ENCODE measurements at places on chromosomes 16 and 17. TPM values are rescaled to one million over a fixed set of nuclear protein-coding genes. Genes with fewer than 3 reads are reported as not detected.

TMEM238L gene
- total RNA-seq, result not detected

ABCA9 gene
- 0.29 TPM for total RNA-seq

OR1A1 gene
- total RNA-seq, result not detected

GAST gene
- not detected for total RNA-seq

MYH2 gene
- not detected for total RNA-seq

DNA sequence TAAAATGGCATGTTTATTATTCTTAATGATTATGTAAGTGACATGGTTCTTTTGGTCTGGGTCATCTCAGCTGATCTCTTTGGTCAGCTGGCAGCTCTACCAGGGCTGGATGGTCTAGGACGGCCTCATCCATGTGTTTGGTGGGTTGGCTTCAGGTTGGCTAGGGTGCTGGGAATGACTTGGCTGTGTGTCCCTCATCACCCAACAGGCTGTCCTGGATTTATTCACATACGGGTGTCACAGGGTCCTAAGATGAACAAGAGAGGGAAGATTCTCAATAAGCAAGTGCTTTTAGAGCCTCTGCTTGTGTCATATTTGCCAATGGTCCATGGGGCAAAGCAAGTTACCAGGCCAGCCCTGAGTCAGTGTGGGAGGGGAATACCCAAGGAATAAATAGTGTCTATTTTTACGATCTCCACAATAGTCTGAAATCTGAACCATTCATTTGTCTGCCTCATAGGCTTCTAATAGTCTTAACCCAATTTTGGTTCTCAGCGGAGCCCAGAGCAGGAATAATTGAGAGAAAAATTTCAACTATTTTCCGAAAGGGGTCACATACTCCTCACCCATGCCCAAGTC, 157.5 kb downstream of the HS3ST2 start:
- DNase-seq, result no peak
- no peak overlapping the region for H3K4me3 ChIP-seq
- H3K4me1 ChIP-seq, result no peaks in the 10 kb centered on the region
- no peaks in the 10 kb centered on the region for H3K27me3 ChIP-seq
- H3K36me3 ChIP-seq, result no peaks in the 10 kb centered on the region
- no peak overlapping the region for H3K27ac ChIP-seq

- peak within 1 kb of the TSS; percentile 54 for H3K4me3 ChIP-seq
- H3K36me3 ChIP-seq, result peaks cover 4% of the 10 kb centered on the region
These were observed at the start of gene RABEP1 for GRCh38 chr17:5281814-5282641. RABEP1 (plus strand) TSS chr17:5282284; CDS start chr17:5282487, 203 bp downstream.

DNA sequence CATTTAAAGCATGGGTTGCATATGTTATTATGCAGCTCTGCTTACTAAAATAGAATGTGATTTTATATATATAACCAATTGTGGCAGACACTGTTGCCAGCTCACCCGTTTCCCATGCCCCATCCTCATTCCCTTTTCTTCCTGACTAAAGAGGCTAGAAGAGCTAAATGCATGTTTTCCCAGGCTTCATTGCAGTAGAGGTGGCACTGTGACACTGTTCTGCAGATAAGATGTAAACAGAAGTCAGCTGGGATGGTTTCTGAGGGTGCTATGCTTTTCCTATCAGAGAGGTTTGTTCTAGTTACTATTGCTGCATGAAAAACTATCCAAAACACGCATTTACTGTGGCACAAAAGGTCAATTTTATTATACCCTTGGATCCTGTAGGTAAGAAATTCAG, 5.7 kb upstream of the TOB1 start:
- no peaks in the 10 kb centered on the region for H3K36me3 ChIP-seq
- H3K4me3 ChIP-seq, result peak overlapping the region; percentile 10
- H3K27ac ChIP-seq, result no peak overlapping the region
- H3K4me1 ChIP-seq, result peaks cover 29% of the 10 kb centered on the region
- DNase-seq, result peak; percentile 25
- no peaks in the 10 kb centered on the region for H3K27me3 ChIP-seq

- H3K4me3 ChIP-seq, result no peak overlapping the region
- H3K4me1 ChIP-seq, result no peaks in the 10 kb centered on the region
- H3K27me3 ChIP-seq, result no peaks in the 10 kb centered on the region
- H3K36me3 ChIP-seq, result no peaks in the 10 kb centered on the region
- DNase-seq, result no peak
These were observed 486.4 kb upstream of the SOX9 start for GRCh38 chr17:71634376-71634775.

- DNase-seq, result no peak
- no peaks in the 10 kb centered on the region for H3K4me1 ChIP-seq
- H3K27me3 ChIP-seq, result no peaks in the 10 kb centered on the region
These were observed 56.5 kb downstream of the SNTB2 start for GRCh38 chr16:69243479-69243878.

DNA sequence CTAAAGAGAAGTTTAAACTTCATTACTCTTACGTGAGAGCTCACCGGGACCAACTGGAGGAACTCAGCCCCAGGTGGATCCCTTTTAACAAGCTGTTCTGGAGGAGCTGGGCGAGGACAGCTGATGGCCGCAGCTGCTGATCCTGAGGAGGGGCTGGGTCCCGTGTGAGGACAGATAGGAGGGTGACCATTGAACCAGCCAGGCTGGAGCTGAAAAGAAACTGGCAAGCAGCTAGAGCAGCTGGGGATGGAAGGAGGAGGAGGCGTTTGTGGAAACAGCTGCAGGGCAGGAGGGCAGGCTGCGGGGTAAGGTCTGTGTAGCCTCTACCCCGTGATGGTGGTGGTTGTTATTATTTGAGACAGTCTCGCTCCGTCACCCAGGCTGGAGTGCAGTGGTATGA, 119.5 kb downstream of the AATF start:
- no peak overlapping the region for H3K4me3 ChIP-seq
- DNase-seq, result no peak
- no peaks in the 10 kb centered on the region for H3K4me1 ChIP-seq
- no peak overlapping the region for H3K27ac ChIP-seq

- H3K27ac ChIP-seq, result no peak overlapping the region
- no peaks in the 10 kb centered on the region for H3K36me3 ChIP-seq
- H3K4me3 ChIP-seq, result no peak overlapping the region
- H3K27me3 ChIP-seq, result no peaks in the 10 kb centered on the region
These were observed 4.2 kb downstream of the CDK3 start for GRCh38 chr17:76004750-76005262.

GRCh38 chr17:76246080-76247066, 6.1 kb upstream of the RNF157 start:
- peak overlapping the region; percentile 61 for H3K27ac ChIP-seq
- peak overlapping the region; percentile 8 for H3K4me3 ChIP-seq
- H3K36me3 ChIP-seq, result no peaks in the 10 kb centered on the region
- DNase-seq, result peak; percentile 66
- H3K4me1 ChIP-seq, result peaks cover 17% of the 10 kb centered on the region
- H3K27me3 ChIP-seq, result no peaks in the 10 kb centered on the region

- no peak overlapping the region for H3K4me3 ChIP-seq
- no peaks in the 10 kb centered on the region for H3K4me1 ChIP-seq
- peak; percentile 63 for DNase-seq
- no peaks in the 10 kb centered on the region for H3K27me3 ChIP-seq
- H3K27ac ChIP-seq, result no peak overlapping the region
These were observed 709 bp upstream of the CD300LG start for GRCh38 chr17:43846221-43846712.

GRCh38 chr17:8799570-8800212, 526 bp upstream of the MFSD6L start:
- H3K4me1 ChIP-seq, result no peaks in the 10 kb centered on the region
- no peaks in the 10 kb centered on the region for H3K27me3 ChIP-seq
- no peaks in the 10 kb centered on the region for H3K36me3 ChIP-seq
- H3K4me3 ChIP-seq, result no peak overlapping the region
